ENCODE measurements at places on chromosomes 7 and 10.
A peak's percentile ranks its signal among the peaks of the same experiment; 100 is the strongest.

- DNase-seq, result no peak
These were observed 372.4 kb upstream of the VWC2 start for GRCh38 chr7:49400891-49401550.

DNA sequence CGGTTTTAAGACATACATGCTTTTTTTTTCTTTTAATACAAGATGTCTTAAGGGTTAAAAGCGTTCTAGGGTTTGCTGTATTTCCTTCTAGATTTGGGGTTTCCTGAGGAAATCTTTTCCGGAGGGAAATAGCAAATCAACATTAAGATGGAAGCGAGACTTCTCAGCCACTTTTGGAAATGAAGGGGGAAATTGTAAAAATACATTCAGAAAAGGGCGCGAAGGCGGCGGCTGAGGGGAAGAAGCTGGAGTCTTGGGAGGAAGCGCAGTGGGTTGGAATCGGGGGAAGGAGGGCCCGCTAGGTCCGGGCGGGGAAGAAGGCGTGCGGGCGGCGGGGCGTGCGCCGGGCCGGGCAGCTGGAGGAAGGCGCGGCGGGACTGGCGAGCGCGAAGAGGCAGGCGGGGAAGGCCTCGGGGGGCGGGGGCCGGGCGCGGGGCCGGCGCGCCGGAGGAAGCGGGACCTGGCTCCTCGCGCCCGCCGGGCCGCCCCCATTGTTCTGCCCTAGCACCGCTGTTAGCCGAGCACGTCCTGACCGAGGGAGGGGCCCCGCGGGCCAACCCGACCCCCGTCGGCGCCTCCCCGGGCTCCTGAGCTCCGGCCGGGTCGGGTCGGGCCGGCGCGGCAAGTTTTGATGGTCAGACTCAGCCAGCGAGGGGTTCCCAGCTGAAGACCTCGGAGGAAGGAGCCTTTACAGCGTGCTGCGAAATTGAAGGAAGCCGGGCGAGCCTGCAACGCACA lies 1.5 kb upstream of the SKIDA1 start:
- no peak for DNase-seq

GRCh38 chr10:77348082-77348481 lies 289.5 kb downstream of the KCNMA1 start:
- DNase-seq, result no peak

DNA sequence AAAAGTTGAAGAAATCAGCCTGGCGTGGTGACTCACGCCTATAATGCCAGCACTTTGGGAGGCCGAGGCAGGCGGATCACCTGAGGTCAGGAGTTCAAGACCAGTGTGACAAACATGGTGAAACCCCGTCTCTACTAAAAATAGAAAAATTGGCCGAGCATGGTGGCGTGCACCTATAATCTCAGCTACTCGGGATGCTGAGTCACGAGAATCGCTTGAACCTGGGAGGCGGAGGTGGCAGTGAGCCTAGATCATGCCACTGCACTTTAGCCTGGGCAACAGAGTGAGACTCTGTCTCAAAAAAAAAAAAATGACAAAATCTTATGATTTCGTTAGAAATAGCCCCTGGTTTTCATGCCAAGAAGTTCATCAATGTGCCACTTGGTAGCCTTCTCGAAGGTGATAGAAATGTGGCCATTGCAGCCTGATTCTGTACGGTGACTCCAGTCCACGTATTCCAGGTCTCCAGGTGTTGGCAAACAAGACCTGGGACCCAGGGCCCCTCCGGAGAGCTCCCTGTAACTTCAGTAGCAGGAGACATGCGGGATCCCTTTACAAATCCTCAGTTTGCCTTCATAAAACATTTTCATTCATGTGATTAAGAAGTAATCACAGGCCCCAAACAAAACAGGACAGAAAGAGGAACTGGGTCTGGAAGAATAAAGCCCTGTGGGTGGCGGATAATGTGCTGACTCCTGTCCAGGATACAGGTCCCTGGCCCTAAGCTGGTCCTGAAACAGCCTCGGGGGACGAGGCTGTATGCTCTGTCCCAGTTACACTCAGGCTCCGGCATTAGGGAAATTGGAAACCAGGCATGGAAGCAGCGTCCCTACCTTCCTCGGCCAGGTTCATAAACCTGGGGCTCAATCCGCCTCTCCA lies 207.3 kb upstream of the SH2B2 start:
- no peak for DNase-seq

DNA sequence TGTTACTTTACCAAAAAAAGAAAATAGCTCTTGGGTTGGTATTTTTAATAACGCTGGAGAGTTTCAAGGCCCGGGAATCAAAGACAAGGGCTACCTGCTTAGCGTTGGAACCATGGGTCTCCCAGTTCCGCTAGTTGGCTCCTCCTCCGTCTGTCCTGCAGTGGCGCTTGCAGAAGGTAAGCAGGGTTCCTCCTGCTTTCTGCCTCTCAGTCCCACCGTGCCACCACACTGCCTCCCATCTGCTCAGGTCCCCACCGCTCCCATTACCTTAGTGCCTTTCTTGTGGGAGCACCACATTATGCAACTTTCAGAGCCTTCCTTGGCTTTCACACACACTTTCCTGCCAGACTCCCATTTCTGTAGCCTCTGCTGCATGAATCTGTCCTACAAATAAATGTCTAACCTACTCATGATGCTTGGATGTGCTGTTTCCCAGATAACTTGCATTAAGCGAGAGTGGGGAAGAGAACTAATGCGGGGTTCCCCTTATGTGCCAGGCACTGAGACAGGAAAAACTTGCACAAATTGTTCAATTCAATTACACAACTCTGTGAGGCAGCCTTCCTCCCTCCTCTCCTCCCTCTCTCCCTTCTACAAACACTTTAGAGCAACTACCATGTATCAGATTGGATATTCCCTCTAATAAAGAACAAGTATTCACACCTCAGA lies 124.5 kb downstream of the AOAH start:
- DNase-seq, result no peak

- no peak for DNase-seq
These were observed 97.5 kb downstream of the SKIDA1 start for GRCh38 chr10:21427804-21428481.

DNA sequence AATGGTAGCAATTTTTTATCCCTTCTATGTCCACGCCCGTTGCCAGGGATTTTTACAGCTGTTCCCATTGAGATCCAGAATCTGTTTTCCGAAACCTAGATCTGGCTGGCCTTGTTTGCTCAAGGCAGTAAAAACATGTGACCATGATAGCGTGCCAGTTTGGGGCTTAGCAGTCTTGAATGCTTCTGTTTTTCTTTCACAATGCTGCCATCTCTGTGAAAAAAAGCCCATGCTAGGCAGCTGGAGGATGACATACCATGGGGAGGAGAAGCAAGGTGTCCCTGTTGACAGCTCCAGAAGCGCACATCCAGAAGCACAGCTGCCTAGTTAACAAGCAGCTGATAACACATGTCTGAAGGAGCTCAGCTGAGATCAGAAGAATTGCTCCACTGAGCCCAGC lies 2.2 kb upstream of the ZNF92 start:
- DNase-seq, result no peak

GRCh38 chr10:82266438-82266837 lies 391.4 kb downstream of the NRG3 start:
- peak; percentile 49 for DNase-seq

- no peak for DNase-seq
These were observed at the start of gene C10orf71 for GRCh38 chr10:49298983-49299815. C10orf71 (plus strand) TSS chr10:49299170; CDS start chr10:49322546, 23,376 bp downstream.

- no peak for DNase-seq
These were observed 5.3 kb downstream of the FGF8 start for GRCh38 chr10:101770331-101771215.

DNA sequence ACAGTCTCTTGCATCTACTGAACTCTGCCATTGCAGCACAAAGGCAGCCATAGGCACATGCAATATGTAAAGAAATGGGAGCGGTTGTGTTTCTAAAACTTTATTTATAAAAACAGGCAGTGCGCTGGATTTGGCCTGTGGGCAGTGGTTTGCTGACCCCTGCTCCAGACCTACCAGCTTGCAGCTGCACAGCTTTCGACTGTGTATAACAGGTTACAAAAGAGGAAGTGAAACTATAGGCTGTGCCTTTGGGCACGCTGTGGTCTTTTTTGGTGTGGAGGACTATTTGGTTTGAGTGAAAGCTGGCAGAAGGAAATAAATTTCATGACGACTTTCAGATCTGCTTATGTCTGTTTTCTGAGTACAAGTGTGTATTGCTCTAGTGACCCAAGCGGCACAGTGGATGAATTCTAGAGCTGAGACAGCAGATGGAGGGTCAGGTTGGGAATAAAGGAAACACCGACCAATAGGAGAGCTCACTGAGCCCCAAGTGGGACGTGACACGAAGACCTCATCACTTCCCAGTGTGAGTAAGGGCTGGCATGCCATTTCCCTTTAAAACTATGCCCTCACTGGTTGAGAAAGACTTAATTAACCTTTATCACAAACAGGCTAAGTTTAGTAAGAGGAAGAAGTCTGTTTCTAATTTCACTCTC lies 152.7 kb downstream of the ANK3 start:
- DNase-seq, result peak; percentile 32

DNA sequence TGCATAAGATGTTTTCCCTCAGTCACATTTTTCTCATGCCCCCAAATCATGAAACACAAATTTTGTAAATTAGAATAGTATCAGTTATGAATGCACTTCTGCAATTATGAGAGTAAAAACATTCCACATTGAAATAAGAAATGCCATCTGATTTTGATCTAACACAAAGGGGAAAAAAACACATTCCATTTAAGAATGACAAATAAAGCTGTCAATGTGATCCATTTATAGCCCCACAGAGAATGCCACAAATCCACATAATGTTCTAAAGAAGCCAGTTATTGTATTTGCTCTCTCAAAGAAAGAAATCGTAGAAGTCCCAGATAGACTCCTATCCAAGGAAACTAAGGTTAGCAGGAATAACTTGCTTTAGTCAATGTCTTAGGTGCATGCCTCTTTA lies 48.7 kb upstream of the RHOBTB1 start:
- DNase-seq, result peak; percentile 57

- DNase-seq, result no peak
These were observed 3.7 kb downstream of the ZNF680 start for GRCh38 chr7:64559206-64559605.

DNA sequence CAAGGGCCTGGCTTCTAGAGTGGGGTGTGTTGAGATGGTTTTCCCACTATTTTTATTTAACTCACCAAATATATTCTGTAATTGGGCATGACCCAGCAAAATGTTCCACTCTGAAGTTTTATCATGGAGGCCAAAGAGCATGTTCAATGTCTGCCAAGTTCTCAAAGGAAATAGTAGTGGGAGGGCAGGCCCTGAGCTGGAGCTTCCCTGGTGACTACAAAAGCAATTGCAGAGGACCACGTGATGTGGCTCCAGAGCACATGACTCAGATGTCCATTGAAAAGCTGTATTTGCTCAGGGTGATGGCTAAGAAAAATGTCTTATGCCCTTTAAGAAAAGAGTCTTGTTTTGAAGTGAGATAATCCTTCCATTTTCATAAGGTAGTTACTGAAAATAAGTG lies 1024.8 kb downstream of the LRMDA start:
- DNase-seq, result no peak

DNA sequence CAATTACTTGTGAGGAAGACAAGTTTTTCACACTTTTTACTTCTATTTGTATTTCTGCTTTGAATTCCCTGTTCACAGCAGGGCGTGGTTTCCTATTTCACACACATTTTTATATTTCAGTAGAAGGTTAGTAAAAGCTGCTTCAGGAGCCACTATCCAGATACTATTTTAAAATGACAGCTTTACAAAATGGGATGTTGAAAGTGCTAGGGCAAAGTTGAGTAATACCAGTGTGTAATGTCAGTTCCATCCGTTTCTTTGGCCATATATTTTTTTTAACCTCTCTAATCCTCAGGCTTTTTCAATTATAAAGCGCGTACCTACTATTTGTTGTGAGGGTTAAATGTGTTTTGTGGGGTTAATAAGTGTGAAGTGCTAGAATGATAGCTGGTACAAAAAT lies 276.6 kb downstream of the GPR158 start:
- DNase-seq, result no peak

DNA sequence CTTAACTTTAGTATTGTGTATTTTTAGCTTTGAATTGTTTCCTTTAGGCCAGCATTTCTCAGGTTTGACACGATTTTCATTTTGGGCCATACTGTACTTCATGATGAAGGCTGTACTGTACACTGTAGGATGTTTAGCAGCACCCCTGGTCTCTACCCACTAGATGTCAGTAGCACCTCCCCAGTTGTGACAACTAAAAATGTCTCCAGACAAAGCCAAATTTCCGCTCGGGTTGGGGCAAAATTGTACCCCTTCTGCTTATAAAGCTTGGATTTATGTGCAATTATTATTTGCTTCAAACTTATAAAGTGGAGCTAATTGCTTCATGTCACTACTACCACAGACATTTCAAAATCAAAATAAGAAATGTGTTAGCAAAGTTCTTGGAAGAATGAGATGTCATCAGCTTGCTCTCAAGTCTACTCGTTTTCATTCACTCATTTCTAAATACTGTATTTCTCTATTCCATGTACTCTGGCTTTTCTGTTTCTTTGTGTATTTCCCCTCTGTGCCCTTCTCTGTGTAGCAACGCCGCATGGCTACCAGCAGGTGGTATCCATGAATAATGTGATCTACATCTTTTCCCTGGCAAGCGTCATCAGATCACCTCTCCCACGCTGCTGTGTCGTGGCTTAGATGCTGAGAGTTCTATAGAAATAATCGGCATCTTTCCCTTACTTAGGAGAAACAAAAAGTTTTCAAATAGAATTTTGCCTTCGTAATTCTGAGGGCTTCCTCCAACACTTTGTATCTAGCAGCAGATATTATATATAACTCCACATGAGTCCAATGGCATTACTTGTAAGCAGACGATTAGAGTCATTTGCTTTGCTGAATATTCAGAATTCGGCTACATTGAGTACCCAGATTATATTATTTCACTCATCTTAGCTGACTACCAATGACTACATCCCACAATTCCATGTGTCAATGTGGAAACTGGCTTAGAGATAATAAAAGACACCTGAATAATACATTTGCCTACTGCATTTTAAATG lies 47.8 kb upstream of the CALCR start:
- DNase-seq, result no peak

GRCh38 chr10:110706690-110707098 lies 62.6 kb downstream of the RBM20 start:
- DNase-seq, result peak; percentile 81

- no peak for DNase-seq
These were observed 21.2 kb downstream of the PDE1C start for GRCh38 chr7:32048970-32049491.

GRCh38 chr7:80273327-80273726 lies 138.7 kb downstream of the GNAI1 start:
- DNase-seq, result peak; percentile 85

DNA sequence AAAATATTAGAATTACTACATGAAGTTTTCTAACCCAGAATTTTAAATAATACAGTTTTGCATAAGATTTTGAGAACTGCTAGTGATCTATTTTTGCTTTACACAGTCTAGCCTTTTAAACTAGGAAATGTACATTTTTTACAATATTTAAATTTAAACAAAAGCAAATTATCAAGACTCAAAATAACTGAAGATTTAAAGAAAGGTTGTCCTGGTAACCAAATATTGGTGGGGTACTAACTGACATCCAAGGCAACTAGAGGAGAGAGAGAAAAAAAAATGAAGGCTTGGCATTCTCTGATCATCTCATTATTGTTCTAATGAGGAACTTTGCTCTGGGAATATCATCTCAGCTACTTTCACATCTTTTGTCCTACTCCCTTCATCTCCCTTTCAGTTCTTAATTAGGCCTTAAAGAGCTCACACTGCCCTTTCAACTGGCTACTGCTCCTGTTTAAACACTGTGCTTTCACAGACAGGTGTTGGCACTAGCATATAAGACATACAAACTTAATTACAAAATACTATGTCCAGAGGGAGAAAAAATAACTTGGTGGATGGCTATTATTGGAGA lies 33.7 kb downstream of the RAB11FIP2 start:
- DNase-seq, result no peak

- no peak for DNase-seq
These were observed 37.4 kb downstream of the USP54 start for GRCh38 chr10:73553761-73554160.
